GM12878 (cell line): ENCODE measurements at places on chromosomes 13 and 19.

GRCh38 chr13:104065328-104065727 lies 999.1 kb upstream of the SLC10A2 start:
- DNase-seq = no peak

DNA sequence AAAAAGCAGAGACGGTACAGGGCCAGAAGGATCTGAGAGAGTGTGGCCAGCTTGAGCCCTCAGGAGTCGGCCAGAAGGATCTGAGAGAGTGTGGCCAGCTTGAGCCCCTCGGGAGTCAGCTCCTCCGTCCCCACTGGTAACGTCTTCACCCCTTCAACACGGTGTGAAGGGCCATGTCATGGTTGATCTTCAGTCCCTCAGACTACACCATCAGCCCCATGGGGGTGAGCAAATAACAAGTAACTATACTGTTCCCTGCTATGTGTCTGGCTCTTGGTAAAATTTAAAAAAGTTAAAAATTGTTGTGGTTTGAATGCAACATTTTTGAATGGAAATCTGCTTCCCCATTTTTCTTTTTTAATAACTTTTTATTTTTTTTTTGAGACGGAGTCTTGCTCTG lies 1.6 kb upstream of the ZNF8 start:
- DNase-seq = no peak

DNA sequence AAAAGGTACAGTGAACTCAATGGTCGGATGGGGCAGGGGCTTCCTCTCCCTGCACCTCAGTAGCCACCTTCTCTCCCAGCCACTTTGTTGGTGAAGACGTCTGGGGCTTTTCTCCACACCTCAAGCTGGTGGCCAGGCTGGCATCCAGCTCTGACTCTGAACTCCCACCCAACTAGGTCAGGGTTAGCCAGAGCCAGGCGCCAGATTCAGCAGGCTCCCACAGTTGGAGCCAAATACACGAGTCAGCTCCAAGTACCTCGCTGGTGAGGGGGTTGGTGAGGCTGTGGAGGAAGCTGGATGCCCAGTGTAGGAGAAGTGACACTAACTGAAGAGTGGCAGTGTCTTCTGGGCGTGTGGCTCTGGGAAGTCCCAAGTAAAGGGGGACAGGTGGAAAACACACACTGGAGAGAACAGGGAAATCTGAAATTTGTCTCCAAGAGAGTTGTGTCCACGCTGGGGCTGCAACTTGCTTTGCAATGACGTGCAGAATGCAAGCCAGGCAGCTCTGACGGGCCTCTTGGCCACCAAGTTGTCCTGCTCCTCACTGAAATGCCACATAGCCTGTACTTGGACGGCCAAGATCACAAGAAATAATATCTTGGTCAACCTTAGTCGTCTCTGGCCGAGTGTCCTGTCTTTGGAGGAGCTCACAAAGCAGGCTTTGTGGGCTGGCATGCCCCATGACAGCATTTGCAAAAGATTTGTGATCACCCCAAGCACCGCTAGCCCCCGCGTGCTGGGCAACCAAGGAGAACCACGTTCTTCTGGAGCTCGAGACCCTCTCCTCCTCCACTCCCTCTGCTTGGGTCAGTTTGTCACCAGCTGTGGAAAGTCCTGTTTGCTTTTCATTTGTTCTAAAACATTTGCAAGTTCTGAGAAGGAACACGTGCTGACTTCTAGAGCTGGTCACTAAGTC lies 18.1 kb downstream of the SLC7A1 start:
- DNase-seq = no peak

GRCh38 chr13:113532156-113532806 lies 41.8 kb upstream of the DCUN1D2 start:
- DNase-seq = no peak

DNA sequence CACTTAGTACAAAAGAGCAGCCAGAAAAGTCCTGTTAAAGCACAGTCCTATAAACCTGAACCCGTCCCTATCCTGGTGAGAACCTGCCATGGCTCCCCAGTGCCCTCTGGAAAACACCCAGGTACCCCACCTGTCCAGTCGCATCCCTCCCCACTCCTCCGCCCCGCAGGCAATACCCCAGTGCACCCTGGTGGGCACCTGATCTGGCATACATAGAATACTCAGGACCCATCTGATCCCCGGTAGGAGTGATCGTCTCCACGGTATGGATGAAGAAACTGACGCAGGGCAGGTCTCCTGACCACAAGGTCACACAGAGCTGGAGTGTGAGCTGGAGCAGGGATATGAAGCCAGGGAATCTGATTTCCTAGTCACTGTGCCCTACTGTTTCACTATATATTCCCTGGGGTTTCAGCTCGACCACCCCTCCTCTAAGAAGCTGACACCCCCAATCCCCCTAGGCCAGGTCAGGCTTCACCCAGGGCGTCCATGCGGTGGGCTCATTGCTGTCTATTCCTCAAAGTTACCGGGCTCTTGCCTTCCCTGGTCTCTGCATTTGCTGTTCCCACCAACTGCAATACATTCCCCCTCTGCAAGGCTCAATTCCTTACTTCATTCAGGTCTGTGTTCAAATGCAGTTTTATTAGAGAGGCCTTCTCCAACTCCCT lies 12.6 kb downstream of the FBXO46 start:
- DNase-seq = no peak

DNA sequence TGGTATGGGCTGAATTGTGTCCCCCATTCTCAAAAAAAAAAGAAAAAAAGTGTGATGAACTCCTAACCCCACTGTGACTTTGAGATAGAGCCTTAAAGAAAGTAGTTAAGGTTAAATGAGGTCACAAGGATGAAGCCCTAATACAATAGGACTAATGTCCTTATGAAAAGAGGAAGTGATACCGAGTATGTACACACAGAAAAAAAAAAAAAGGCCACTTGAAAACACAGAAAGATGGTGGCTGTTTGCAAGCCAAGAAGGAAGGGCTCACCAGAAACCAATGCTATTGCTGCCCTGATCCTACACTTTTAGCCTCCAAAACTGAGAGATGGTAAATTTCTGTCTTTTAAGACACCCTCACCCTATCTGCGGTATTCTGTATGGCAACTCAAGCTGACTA lies 955.6 kb downstream of the PCDH17 start:
- DNase-seq = peak; percentile 9

- DNase-seq = no peak
Observed at GRCh38 chr13:113562085-113562749, 22.3 kb upstream of the TFDP1 start.

DNA sequence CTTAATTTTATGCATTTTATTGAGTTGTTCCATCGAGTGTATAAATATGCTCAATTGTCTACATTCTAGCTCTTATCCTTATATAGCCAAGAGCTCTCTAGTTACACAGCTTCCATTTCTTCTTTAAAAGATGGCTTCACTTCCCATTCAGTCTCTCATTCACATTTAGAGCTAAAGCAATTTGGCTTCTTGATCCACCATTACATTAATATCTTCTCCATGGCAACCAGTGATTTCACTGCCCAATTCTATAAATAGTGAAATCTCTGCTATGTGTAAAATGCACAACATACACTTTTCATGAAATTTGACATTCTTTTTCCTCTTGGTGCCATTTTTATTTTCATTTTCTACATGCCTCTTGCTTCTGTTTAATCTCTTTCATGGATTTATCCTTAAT lies 696.9 kb upstream of the ATXN8OS start:
- DNase-seq = no peak

DNA sequence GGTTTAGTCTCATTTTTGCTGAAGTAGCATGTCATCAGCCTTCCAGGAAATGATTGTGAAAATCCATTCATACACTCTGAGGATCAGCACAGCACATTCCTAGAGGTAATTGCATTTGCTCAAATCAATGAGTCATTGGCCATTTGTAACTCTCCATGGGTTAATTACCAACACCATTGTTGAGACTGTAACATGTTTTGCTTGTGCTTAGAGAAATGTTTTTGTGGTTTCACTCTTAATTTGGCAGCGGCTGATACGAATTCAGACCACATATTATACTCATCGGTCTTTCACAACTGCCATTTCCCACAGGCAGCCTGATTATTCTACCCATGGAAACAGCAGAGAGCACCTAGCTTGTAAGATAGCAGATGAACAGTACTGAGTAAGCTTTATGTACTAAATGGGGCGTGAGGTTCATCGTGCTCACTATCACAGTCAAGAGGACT lies 110.3 kb downstream of the NHLRC3 start:
- DNase-seq = no peak

DNA sequence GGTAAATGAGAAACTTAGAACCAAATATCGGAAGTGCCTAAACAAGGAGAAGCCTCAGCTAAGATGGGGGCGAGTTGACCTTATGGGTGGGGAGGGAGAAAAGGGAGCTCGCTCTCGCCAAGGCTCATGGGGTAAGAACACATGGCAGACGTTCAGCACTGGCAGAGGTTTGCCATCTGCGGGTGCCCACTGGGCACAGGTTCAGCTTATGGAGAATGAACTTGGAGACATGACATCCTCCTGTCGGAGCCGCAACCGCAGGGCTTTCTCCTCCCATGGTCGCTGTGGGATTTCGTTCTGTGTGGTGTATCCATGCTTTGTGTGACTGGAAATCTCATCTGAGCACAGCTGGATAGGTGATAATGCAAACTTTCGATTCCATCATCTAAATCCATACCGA lies 36.1 kb upstream of the PEPD start:
- no peak for DNase-seq

DNA sequence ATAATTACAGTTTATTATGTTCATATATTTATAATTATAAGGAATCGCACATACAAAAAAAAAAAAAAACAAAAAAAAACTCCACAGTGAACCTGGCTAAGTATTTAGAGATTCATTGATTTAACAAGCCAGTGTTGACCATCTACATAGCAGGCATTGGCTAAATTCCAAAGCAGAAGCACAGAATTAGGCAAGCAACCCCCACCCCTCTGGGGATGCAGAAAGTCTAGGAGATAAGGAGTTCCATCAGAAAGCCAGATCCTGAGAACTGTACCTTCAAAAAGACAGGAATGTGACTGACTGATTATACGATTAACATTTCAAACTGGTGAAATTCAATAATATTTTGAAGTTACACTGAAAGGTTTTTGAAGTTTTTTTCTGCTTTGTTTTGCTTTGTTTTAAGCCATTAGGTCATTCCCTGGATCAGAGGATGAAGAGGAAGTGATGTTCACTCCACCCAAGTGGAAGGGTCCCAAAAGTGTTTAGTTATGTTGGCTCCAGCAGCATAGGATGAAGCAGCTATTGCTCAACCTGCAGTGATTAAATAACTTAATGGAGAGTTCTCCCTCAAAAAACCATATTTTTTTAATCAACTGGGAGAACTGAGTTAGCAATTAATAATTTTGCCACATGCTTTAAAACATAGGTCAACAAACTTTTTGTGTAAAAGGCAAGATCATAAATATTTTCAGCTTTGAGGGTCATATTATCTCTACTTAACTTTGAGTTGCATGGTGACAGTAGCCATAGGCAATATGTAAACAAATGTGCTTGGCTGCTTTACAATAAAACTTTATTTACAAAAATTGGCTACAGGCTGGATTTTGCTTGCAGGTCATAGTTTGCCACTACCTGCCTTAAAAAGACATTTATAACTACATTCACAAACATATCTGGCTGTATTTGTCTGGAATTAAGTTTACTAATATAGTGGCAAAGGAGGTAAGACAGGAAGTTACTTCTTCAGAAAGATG lies 49.6 kb downstream of the DOCK9 start:
- DNase-seq = no peak

DNA sequence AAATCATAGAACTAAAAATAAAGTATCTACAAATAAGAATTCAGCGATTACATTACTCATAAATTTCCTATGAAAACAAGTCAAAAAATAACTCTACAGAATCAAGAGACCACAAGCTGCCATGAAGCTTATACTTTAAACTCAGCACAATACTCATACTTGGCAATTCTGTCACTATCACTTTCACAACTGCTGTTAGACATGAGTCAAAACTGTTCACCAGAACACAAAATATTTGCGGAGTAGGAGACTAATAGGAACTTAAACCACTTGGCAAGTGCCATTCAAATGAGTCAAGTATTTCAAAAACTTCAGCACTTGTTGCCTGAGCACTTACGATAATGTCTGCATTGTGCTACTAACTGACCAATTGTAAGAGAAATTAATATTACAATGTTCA lies 387.8 kb upstream of the GPC6 start:
- no peak for DNase-seq

DNA sequence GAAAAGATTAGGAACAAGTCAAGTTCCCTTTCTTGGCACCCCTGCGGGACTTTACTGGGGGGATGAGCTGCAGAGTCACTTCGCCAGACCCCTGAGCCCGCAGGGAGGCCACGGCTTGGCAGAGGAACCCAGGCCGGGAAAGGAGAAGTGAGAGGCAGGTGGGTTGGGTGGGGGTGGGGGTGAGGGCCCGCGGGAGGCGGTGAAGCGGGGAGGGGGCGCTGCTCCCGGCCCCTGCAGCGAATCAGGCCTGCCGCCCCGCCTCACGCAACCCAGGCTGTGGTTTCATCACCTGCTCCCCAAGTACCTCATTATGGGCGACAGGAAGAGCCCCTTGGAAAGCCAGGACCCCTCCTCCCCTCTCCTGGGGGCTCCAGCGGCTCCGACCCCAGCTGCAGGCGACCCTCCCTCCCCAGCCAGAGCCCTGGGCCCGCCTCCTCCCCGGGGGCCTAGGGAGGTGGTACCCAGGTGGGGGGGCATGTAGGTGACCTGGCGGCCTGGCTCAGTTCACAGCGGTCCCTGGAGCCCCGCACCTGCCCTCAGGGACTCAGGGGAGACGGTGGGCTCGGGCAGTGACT lies 9.5 kb downstream of the MEF2B start:
- DNase-seq = no peak

DNA sequence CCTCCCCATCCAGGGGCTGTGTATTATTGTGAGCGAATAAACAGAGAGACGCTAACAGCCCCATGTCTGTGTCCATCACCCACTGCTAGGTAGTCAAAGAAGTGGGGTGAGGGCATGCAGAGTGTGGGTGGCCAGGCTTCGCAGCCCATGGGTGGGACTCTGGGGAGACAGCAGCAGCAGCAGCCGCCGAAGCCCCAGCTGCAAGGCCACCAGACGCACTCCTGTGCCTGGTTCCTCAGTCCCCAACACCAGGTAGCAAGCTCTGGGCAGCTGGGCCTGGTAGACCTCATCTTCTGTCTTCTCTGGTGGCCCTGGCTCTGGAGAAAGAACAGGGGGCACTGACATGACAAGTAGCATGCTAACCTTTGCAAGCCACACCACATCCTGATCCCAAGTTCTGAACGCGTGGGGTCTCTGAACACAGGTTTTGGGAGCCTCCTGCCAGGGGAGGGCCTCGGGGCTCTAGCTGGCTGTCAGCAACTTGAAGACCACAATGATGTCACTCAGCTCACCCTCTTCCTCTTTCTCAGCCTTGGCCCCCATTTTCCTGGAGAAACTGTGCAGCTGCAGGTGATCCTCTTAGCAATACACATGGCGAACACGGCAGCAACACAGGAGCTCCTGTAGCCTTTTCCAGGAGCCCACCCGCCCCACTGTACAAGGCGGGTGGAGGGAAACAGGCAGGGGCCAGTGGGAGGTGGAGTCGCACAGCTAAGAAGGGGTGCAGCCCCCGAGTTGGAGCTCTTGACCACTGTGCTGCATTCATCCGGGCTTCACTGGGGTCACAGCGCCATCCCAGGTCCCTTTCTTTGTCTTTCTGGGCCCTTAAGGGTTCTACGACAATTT lies 5.8 kb downstream of the FUZ start:
- DNase-seq = no peak

DNA sequence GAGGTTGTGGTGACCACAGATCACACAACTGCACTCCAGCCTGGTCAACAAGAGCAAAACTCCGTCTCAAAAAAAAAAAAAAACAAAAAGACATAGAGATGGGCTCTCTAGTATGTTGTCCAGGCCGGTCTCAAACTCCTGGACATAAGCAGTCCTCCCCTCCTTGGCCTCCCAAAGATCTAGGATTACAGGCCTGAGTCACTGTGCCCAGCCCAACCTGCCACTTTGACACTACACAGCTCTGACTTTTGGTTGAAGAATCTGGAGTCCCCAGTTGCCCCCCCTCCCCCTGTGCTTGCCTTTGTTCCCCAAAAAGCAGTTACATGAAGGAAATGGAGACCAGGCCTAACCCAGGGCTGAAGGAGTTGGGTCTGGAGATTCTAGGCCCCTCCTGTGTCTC lies 12.9 kb downstream of the CARM1 start:
- DNase-seq = no peak
